Muscle of leg (tissue), 16 donors: ENCODE measurements at places on chromosomes 5 and 9. TPM values are rescaled to one million over a fixed set of nuclear protein-coding genes. Genes with fewer than 3 reads are reported as not detected.

The KDM4C gene
- polyA plus RNA-seq: 10.5 TPM

GRCh38 chr9:114818178-114818577 lies 12.3 kb upstream of the TNFSF15 start:
- H3K4me1 ChIP-seq: no peaks in the 10 kb centered on the region
- no peaks in the 10 kb centered on the region for H3K36me3 ChIP-seq
- no peak overlapping the region for H3K27ac ChIP-seq
- H3K4me3 ChIP-seq: no peak overlapping the region
- no peak for DNase-seq

The NPR3 gene
- polyA plus RNA-seq: 11.8 TPM

DNA sequence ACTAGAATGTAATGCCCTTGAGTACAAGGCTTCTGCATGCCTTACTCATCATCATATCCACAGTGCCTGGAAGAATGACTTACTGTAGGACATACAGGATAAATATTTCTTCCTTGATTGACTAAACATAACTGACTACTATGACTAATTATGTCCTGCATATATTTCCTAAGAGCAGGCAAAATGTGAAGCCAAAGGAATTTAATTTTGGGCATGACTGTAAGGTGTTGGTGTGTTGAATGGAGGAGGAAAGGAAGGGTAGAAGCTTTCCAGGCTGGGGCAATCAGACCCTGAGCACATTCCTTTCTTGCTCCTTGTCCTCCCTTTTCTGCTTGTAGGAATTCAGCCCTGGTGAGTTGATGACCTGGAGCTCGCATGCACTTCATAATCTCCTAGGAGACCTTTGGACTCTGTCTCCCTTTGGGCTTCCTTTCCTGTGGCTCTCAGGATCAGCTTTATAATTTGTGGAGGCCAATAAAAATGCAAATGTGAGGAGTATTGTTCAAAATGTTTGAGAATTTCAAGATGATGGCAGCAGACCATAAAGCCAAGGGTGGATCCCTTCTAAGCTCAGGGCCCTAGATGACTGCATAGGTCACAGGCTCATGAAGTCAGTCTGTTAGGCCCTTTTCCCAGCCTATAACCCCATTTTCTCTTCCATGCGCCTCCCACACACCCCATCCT lies 174.0 kb downstream of the HMHB1 start:
- DNase-seq: peak; percentile 16
- peaks cover 7% of the 10 kb centered on the region for H3K4me1 ChIP-seq
- peak overlapping the region; percentile 78 for H3K27ac ChIP-seq
- H3K36me3 ChIP-seq: no peaks in the 10 kb centered on the region
